ENCODE measurements at places on chromosomes 12 and 14.

DNA sequence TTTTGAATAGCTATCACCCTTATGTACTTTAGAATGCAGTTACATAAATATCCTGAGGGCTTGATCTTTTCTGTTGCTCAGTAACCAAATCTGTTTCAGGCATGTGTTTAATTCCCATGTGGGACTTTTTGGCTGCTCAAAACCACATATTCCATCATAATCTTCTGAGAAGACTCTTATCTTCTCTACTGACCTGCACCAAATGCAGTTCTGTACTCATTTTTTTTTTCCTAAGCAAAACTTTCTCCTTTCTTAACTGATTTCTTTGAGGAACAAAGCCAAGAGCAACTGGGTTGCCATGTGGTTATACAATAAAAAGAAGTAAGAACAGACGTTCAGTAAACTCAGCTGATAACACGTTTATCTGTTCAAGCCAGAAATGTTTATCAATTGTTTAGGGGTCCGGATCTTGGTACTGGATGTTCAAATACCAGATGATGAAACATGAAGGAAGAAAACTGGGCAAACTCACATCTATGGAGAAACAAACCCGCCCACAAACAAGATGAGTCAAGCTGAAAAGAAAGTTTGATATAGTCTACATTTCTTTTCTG lies 50.1 kb downstream of the TMEM132C start:
- DNase-seq: no peak

GRCh38 chr12:98998697-98999299 lies 353.7 kb downstream of the APAF1 start:
- no peak for DNase-seq

DNA sequence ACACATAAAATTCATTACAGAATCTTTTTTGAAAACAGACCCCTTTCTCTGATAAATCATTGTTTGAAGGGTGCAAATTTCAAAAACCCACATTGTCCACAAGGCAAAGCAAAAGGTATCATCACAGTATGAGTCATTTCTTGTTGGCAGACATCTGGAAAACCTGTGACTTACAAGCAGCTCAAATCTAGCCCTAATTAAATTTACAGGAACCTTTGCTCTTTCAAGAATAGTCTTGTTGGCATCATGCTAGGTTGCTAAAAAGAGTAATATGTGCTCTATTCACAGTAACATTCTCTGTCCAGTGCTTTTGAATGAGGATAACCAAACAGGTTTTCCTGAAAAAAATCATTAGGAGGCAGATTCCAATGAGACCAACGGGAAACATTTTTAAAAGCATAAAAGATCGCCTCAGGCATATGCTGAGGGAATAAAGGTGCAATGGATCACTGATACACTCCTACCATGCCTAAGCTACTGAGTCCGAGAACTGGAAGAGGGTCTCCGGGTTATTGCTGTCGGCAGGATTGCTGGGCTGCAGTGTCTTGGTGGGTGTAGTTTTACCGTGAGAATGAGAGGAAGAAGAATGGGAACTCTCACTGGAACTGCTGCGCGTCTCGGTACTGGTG lies 55.5 kb upstream of the TTC7B start:
- DNase-seq: no peak

GRCh38 chr12:19546027-19546426 lies 106.7 kb downstream of the AEBP2 start:
- no peak for DNase-seq

DNA sequence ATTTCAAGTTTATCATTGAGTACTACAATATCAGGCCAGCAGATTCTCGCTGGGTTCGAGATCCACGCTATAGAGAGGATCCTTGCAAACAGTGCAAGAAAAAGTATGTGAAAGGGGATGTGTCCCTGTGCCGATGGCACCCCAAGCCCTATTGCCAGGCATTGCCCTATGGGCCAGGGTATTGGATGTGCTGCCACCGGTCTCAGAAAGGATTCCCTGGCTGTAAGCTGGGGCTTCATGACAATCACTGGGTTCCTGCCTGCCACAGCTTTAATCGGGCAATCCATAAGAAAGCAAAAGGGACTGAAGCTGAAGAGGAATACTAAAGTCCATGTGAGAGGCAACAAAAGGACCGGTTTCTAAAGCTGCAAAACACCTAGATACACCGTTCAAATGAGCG lies 59.4 kb downstream of the ATG14 start:
- DNase-seq: no peak

DNA sequence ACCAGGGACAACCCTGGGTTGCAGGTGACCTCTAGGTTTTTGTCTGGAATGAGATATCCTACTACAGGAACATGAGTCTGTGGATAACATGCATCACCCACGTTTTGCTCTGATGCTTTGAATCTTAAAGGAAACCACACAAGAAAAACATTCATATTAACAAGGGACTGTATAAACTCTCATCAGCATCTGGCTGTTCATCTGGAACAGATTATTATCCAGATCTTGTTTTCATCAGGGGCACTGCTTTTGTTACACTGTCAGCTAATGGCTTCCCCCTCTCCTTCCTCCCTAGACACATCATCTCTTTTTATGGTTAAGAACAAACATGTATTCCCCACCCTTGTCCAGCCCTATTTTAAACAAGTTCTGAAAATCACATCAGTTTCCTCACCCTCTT lies 1095.7 kb downstream of the AACS start:
- DNase-seq: no peak

DNA sequence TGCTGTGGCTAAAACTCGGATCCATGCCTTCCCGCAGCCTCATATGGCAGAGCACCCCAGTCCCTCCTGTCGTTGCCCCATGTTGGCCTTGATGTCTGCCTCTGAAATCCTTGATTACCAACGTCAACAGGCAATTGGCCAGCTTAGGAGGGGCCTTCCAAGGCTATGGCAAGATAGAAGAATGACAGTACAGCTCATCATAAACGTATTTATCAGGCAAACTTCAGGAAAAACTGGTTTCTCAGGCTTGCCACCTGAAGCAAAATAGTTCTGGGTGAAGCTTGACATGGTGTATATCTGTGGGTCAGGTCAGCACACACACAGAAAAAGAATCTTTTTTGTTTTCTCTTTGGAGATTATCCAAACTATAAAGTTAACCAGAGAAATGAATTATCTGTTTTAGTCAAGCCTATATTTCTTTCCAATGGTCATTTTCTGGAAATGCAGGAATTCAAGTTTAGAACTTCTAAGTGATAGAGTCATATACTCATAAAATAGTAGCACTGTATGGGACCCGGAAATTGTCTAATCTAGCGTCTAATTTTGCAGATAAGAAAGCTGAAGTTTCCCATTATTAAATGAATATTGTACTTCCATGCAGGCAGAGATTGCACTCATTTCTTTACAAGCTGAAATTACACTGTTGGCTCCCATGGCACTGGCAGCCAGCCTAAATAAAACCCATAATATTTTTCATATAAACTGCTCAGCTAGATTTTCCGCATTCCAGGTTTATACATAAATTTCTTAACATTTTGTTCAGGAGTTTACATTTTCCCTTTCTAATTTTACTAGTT lies 24.4 kb upstream of the DUSP16 start:
- DNase-seq: no peak

- DNase-seq: no peak
These were observed 647.8 kb downstream of the TMEM121 start for GRCh38 chr14:106174206-106174605.

GRCh38 chr14:69539631-69540410 lies 34.9 kb downstream of the CCDC177 start:
- DNase-seq: no peak

GRCh38 chr14:50106178-50106577 lies 10.2 kb downstream of the VCPKMT start:
- no peak for DNase-seq

DNA sequence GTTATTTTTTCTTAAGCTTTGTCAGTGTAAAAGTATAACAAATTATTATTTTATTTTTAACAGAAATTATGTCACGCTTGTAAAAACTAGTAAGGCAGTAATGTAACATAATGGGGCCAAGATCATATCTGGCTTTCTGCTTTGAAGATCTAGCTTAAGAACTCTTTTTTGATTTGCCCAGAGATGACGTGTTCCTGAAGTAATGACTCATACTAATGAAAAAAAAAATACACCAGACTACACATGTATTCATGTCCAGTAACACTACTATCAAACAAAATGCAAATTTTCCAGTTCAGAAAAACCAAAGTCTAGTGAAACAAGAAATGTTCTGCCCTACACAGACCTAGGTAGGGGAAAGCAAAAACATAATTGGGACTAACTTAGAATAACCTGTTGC lies 432.2 kb upstream of the ATXN7L3B start:
- DNase-seq: no peak

DNA sequence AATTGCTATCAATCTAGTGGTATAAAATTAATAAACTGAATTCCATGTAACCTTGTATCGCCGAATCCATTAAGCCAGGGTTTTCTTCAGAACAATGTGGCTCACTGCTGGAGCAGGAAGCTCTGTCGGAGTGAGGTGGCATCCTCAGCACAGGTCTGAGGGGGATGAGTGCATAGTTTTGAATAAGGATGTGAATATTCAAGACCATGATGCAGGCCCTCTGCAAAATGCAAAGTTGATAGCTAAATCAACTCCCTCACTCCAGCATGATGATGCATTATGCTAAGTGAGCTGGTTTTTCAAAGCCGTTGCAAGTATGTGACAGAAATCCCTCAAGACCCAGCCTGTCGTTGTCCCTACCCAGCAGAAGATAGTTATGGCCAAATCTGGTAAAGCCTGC lies 53.0 kb downstream of the TRIM9 start:
- DNase-seq: no peak

- no peak for DNase-seq
These were observed 816.9 kb downstream of the AACS start for GRCh38 chr12:125882141-125882540.

DNA sequence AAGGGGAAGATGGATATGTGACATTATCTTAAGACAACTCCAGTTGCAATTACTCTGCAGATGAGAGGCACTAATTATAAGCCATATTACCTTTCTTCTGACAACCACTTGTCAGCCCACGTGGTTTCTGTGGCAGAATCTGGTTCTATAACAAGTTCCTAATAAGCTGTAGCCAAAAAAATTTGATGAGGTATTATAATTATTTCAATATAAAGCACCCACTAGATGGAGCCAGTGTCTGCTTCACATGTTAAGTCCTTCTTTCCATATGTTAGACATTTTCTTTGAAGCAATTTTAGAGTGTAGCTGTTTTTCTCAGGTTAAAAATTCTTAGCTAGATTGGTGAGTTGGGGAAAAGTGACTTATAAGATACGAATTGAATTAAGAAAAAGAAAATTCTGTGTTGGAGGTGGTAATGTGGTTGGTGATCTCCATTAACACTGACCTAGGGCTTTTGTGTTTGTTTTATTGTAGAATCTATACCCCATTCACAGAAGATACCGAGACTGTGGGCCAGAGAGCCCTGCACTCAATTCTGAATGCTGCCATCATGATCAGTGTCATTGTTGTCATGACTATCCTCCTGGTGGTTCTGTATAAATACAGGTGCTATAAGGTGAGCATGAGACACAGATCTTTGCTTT lies 36.9 kb downstream of the PSEN1 start:
- DNase-seq: no peak

DNA sequence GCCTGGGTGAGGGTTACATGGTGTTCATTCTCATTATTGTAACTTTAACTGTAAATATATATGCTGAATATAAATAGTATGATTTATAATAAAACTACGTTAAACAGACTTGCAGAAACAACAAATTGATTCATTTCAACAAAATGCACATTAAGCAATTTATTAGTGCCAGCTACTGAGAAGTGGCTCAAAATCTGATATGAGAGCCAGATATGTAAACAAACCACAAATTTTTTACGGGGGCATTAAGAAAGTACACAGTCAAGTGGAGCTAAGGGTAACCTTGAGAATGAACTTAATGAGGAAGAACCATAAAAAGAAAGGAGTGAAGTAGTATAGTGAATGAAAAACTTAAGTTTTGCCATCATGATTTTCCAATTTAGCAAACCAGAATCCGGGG lies 40.3 kb downstream of the CEP128 start:
- DNase-seq: no peak

- DNase-seq: no peak
These were observed 127.7 kb downstream of the TMEM30B start for GRCh38 chr14:61153431-61153830.

- DNase-seq: no peak
These were observed 102.8 kb downstream of the PTPRB start for GRCh38 chr12:70534466-70534865.

GRCh38 chr12:31931796-31932715 lies 27.2 kb upstream of the RESF1 start:
- no peak for DNase-seq

GRCh38 chr14:96072746-96073145 lies 33.6 kb downstream of the C14orf132 start:
- DNase-seq: no peak

DNA sequence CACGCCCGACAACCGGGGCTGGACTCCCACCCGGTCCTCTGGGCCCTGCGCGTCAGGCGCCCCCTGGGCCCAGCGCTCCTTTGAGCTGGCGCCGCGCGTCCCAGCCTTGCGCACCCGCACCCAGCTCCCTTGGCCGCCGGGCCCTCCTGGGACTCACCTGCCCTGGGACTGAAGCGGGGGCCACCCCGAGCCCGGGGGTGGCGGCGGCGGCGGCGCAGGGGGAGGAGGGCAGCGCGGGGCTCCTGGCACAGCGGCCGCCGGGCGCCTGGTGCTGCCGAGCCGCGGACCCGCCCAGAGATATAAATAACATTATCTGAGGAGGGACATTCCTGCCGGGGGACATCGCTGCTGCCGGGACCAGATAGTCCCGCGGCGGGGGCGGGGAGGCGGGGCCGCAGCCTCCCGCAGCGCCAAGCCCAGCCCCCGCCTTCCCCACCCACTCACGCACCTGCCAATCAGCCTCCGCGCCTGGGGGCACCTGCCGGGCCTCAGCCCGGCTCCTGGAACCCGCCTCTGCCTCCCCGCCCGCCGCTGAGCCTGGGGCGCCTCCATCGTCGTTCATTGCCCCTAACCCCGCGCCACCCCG lies at the start of gene SPTB:
SPTB (minus strand) TSS at position 273 of the 586 bp plus-strand sequence. CDS start 56,813 bp downstream, outside the sequence.
- DNase-seq: peak; percentile 91

- DNase-seq: no peak
These were observed 98.2 kb downstream of the DENND5B start for GRCh38 chr12:31492599-31493196.

DNA sequence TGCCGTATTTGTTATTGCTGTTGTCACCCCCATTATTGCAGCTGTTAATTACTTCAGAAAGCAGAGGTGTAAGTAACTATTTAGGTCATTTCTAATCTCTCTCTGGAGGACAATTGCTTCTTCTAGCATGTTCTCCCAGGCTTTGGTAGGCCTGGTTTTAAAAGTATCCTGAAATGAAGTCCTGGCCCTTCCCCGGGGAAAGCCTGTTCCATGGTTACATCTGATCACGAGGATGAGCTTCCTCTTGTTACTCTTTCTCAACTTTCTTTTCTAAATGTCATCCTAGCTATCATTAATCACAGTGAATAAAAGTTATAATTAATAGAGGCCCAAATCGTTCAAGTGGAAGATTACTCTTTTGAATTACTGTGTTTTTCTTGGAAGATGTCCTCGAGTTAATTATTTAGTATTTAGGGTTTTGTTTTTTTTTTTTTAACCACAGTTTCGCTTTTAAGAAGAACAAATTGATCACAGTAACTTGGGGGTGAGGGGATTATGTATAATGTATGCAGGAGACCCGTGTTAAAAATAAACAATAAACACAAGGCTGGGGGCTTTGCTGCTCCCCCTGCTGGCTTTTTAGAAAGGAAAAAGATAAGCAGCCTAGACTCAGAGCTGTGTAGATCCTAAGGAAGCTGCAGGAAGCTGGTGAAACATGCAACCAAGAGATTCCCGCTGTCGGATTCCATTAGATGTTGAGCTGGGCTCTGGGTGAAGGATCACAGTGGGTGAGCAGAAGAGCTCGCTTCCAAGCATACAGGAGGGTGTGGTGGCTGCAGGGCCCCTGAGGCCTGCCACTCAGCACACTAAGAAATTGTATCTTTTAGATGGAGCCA lies 420.1 kb downstream of the FUT8 start:
- no peak for DNase-seq

Measured in NCI-H187 (cell line).